ENCODE measurements at places on chromosomes 7 and 10.

DNA sequence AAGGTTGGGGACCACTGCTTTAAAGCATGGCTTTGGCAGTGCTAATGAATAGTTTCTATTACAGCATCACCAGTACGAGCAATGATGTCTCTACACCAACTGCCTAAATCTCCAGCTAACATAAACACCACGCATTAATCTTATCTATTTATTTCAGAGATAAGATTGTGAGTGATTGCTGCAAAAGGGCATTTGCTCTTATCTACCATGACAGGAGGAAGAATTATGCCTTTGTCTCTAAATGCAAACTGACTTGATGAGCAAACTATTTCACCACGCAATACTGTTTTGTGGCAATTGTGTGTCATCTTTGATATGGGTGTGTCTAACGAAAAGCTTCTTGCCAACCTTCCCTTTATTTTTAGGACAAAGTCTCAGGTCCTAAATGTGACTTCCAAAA lies 684.9 kb downstream of the SORCS1 start:
- no peak overlapping the region for H3K27ac ChIP-seq
- H3K36me3 ChIP-seq, result no peaks in the 10 kb centered on the region
- no peak for DNase-seq
- H3K4me3 ChIP-seq, result no peak overlapping the region
- H3K27me3 ChIP-seq, result no peaks in the 10 kb centered on the region

- H3K4me3 ChIP-seq, result no peak overlapping the region
- no peak for DNase-seq
- no peaks in the 10 kb centered on the region for H3K27me3 ChIP-seq
These were observed 243.5 kb downstream of the ADK start for GRCh38 chr10:74394416-74394969.

GRCh38 chr10:123377883-123378282 lies 223.7 kb downstream of the BUB3 start:
- no peak overlapping the region for H3K27ac ChIP-seq
- DNase-seq, result no peak
- peaks cover 24% of the 10 kb centered on the region for H3K4me1 ChIP-seq
- no peak overlapping the region for H3K4me3 ChIP-seq

GRCh38 chr7:157228864-157229422 lies 90.2 kb downstream of the UBE3C start:
- H3K4me3 ChIP-seq, result no peak overlapping the region
- no peaks in the 10 kb centered on the region for H3K4me1 ChIP-seq
- H3K36me3 ChIP-seq, result peaks cover 48% of the 10 kb centered on the region
- peak; percentile 66 for DNase-seq
- no peaks in the 10 kb centered on the region for H3K27me3 ChIP-seq
